ENCODE measurements at places on chromosomes 13 and 19.

DNA sequence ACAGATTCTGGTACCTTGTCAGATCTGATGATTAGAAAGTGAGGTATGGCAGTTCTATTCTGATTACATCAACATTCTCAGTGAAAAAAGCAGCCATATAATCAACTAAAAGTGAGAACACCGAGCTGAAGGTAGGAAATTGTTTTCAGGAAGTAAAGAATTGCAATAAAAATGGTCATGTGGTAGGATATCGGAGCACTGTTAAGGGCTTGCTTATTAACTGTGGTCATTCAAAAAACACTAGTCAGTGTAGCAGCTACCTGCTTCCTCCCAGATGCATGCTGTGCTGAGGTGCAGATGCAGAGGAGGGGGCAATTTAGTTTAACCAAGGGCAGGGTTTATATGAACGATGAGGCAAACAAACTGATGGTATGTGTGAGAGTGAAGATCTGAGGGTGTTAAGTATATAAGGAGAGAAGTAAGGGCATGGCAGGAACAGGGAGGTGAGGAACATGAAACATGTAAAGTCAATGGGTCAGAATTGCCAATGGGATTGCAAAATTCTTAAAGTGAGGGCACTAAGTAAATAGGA, 111.9 kb downstream of the DIAPH3 start:
- DNase-seq: no peak

DNA sequence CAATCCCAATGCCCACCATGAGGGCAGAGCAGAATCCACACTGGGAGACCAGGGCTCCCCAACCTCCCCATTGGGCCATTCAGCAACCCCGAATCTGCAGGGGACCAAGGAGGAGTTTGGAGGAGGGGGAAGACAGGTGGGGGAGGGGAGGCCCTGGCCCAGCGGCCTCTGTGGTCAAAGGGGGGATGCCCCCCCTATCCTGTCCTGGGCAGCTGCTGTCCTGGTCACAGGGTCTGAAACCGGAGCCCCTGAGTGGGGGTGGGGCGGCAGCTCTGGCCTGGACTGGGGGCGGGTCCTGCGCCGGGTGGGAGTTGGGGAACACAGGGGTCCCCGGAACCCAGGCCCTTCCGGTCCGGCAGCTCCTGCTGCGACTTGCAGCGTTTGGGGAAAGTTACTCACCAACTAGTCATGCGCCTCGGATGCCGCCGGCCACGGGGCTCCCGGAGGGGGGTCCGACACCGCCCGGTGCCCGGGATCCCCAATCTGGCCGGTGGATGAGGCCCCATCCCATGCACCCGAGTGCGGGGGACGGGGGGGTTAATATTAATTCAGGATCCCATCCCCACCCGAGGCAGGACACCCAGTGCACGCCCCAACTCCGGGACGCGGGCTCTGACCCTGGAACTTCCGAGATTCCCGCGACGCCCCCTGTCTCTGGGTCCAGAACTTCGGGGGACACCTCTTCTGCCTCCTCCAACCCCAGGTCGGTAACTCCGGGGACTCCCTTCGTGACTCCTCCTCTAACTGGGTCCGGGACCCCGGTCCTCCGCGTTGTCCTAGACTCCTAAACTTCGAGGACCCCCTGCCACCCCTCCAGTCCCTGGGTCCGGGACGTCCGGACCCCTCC, 872 bp downstream of the HOMER3 start:
- DNase-seq: no peak

DNA sequence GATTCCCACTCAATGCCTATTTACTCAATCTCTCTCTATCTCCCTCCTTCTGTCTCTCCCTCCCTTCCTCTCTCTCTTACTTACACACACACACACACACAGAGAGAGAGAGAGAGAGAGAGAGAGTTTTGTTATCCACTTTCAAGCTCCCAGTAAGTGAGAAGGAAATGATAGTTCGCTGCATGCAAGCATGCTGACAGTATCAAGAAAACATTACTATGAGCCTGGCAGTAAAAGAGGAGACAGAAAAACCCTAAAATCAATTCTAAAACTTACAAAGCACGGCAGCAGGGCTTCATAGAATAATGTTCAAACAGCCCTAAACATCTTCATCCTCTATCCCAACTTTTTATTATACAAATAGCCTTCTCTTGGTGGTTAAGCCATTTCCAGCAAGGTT, 171.9 kb downstream of the FOXO1 start:
- DNase-seq: no peak

DNA sequence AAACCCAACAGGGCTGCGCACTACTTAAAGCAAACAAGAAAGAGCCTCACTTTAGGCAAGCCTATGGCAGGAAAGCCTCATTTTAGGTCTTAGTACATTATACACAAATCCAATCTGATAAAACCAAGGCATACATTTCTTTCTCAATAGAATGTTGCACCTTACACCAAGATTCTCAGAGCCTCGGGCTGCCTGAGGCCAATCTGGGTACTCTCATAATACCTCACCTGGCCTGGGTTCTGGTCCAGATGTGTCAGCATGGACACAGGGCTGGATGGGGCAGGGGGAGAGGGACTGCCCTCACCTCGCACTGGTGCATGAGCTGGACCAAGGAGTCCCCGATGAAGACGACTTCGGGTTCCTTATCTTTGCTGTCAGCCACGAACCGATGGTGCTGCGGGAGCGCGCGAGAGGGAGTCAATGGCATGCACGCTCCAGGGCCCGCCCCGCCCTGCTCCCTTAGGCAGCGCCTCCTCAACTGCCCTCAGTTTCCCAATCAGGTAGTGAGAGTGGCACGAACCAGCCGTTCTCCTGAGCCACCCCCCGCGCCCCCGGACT, at the start of gene PRR19:
Gene PRR19 (plus strand): TSS at position 487 of the 558 bp plus-strand sequence. CDS start 7,453 bp downstream, outside the sequence.
- DNase-seq: no peak

DNA sequence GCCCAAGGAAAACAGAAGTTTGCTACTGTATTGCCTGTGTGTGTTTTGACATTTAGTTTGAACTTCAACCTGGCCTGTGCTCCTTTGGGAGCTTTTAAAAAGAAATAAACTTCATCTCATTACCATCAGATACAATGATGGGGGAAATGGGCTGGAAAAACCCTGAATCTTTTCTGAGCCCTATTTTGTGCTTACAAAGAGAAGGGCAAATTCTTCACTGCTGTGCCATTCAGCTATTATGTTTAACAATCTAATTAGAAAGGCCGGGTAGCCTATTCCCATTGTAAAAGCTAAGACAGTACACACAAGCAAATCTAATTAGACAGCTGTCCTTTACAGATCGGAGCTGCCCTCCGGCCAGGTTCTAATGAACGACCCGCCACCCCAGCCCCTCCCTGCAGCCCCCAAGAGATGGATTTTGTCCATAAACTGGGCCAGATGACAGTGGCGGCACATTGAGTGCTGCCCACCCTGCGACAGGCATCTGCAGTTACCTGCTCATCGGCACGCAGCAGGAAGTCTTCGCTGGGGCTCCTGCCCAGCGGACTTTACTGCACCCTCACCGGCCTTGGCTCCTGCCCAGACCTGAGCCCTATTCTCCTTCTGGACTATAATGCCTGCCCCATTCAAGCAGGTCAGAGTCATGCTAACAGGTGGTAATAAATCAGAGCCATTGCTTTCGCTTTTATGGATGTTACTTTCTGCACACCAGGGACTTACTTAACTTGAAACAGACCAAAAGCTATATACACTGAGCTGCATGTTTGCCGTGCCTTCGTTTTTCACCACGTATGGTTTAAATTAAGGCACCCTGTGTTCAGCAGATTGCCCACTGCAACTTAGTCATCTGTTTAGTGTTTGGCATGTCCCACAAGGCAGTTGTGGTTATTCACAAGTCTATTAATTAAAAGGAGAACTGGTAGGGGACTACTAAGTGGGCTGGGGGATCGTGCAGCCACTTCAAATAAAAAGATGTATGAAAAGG, 549.6 kb downstream of the FGF9 start:
- DNase-seq: no peak

DNA sequence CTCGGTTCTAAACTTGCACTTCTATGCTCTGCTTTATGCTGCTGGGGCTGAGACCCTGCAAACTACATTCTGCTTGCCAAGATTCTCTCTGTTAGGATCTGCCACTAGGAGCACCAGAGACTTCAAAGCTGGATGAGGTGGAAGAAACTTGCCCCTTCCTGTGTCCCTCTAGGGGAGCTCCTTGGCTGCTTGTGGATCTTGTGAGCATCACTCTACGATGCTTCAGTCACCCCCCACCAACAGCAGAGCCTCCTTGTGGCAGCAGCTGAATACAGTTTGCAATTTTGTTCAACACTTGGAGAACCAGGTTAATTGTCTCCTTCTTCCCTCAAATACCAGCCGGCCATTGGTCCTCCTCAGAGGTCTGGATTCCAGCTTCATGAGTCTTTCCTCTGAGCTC, 310.6 kb downstream of the FGF14 start:
- no peak for DNase-seq

DNA sequence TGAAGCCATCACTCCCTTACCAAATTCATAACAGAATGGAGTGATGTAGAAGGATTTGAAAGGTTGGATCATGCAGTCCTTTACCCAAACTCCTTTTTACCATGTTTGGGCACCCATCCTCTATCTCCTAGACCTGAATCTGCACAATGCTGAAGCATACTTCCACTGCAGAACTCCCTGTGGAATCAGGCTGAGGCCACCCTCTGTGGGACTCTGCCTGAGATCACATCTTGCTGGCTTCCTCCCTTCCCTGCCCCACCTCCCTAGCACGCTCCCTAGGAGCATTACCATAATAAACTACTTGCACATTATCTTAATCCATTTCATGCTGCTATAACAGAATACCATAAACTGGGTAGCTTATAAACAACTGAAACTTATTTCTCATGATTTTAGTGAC, 68.4 kb upstream of the VSTM2B start:
- DNase-seq: no peak

- DNase-seq: no peak
Measured at GRCh38 chr19:19628501-19629134, 598 bp upstream of the LPAR2 start.

DNA sequence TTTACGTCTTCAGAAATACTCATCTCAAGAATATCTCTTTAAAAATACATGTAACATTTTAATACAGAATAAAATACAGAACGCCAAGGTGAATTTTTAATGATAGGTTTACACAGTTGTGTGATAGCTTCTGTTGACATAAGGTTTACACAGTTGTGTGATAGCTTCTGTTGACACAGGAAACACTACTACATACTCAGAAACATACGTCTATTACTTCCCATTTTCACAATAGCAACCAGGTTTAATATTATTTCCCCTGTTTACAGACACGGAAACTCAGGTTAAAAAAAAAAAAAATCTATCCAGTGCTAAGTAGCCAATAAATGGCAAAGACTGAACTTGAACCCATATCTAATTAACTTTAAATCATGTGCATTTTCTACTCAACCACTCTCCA, 571.2 kb downstream of the LIG4 start:
- no peak for DNase-seq

DNA sequence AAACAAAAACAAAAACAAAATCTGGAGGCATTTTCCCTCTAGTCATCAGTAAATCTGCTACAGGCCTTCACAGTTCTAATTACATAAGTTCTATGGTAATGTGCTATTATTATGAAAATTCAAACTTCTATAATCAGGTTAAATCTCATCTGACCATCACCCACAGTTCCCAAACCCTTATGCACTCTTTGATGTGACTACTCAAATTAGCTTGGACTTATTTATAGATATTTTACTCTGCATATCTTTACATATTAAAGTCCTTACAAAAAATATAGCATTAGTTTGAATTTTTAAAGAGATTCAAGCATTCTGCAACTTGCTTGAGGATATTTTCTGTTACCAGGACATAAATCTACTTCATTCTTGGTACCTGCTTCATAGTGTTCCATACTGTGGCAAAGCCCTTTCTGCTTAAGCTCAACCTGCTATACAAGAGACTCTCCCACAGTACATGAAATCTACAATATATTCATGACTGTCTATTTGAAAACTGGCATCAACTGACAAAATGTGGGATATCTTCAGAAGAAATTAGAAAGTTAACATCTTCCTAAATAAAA, 22.9 kb downstream of the SMAD9 start:
- DNase-seq: no peak

GRCh38 chr13:44819772-44820171, 169.5 kb downstream of the NUFIP1 start:
- no peak for DNase-seq
